ENCODE measurements at places on chromosomes 12 and 14. TPM values are rescaled to one million over a fixed set of nuclear protein-coding genes. Genes with fewer than 3 reads are reported as not detected.

EAPP gene
- 63.9 TPM for total RNA-seq

PIWIL1 gene
- total RNA-seq, result not detected

DHRS7 gene
- 104 TPM for total RNA-seq

FOXG1 gene
- under 0.01 TPM for total RNA-seq

PKP2 gene
- total RNA-seq, result 0.55 TPM

BAZ2A gene
- 12.4 TPM for total RNA-seq

FKBP4 gene
- total RNA-seq, result 54.6 TPM

OAS3 gene
- 1.6 TPM for total RNA-seq

C1RL gene
- 51.9 TPM for total RNA-seq

FITM1 gene
- total RNA-seq, result not detected

FAIM2 gene
- 5.5 TPM for total RNA-seq

IL23A gene
- not detected for total RNA-seq

ADAMTS20 gene
- under 0.01 TPM for total RNA-seq

CIT gene
- 5.1 TPM for total RNA-seq

M6PR gene
- total RNA-seq, result 402 TPM

PLEKHG7 gene
- not detected for total RNA-seq

CLEC14A gene
- 3.6 TPM for total RNA-seq

NRXN3 gene
- total RNA-seq, result under 0.01 TPM

TSPAN8 gene
- 0.43 TPM for total RNA-seq

RNF212B gene
- not detected for total RNA-seq

SLC35F4 gene
- 0.28 TPM for total RNA-seq

CCDC197 gene
- not detected for total RNA-seq

CCDC175 gene
- total RNA-seq, result not detected

JAG2 gene
- 0.57 TPM for total RNA-seq

APOF gene
- total RNA-seq, result not detected

STYX gene
- 12.4 TPM for total RNA-seq

TSHR gene
- total RNA-seq, result not detected

NAV3 gene
- total RNA-seq, result 42.1 TPM

TSPAN19 gene
- total RNA-seq, result not detected

ARHGDIB gene
- total RNA-seq, result 1.1 TPM

GLI1 gene
- 0.18 TPM for total RNA-seq

EPYC gene
- total RNA-seq, result 0.09 TPM

TMEM132C gene
- total RNA-seq, result not detected

WBP11 gene
- total RNA-seq, result 10.0 TPM

RHEBL1 gene
- total RNA-seq, result not detected

ZNF385A gene
- total RNA-seq, result 0.71 TPM

AHSA1 gene
- 136 TPM for total RNA-seq

CCDC85C gene
- 3.4 TPM for total RNA-seq

TPPP2 gene
- not detected for total RNA-seq

CLEC1A gene
- total RNA-seq, result not detected

OR6C6 gene
- total RNA-seq, result not detected

GPR68 gene
- 13.3 TPM for total RNA-seq

ADCY6 gene
- total RNA-seq, result 43.7 TPM

EEF1AKMT3 gene
- 4.3 TPM for total RNA-seq

KLRD1 gene
- total RNA-seq, result under 0.01 TPM

IAPP gene
- total RNA-seq, result not detected

FAM161B gene
- total RNA-seq, result 2.8 TPM

LACRT gene
- total RNA-seq, result not detected

MGAT4C gene
- not detected for total RNA-seq

FSCB gene
- not detected for total RNA-seq

IGF1 gene
- 11.7 TPM for total RNA-seq

PROX2 gene
- total RNA-seq, result not detected
